ENCODE measurements at places on chromosomes 1 and 21.
A peak's percentile ranks its signal among the peaks of the same experiment; 100 is the strongest.

GRCh38 chr1:169474302-169474995 is 11.3 kb downstream of the SLC19A2 start:
- no peak for DNase-seq

DNA sequence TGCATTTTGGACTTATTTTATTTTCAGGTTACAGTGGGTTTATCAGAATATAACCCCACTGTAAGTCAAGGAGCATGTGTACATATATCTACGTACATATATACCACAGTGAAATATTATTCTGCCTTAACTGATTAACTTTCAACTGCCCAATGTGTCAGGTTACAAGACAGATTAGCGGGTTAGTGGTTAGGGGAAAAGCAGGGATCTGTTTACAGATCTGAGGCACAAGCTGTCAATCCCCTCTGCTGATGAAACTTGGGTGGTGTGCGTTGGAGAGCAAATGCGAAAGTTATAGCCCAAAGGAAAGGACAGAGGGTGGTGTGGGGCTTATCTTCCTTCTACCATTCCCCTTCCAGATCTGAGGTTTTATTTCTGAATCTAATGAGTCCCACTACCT is 238.2 kb upstream of the KCNK2 start:
- DNase-seq: peak; percentile 27

DNA sequence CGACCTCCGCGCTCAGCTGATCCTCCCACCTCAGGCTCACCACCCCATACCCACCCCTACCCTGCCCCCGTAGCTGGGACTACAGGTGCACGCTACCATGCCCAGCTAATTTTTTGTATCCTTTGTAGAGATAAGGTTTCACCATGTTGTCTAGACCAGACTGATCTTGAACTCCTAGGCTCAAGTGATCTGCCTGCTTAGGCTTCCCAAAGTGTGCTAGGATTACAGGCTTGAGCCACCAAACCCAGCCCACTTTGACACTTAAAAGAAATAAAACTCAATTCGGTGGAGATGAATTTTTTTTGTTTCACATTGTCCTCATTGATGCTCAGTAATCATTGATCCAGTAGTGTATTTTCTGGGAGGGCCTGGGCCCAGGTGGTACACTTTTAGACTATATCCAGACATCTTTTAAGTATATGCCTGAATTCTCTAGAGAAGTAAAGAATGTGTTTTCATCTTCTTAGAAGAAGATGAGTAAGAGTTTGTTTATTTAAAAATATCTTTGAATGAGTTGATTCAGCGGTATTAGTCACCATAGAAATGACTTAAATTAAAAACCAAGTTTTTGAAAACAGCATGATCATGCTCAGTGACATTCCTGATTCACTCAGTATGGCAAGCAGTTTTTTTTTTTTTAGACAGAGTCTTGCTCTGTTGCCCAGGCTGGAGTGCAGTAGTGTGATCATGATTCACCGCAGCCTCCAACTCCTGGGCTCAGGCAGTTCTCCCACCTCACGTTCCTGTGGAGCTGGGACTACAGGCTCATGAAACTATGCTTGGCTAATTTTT is 57.8 kb downstream of the EPB41 start:
- no peak for DNase-seq

- DNase-seq: no peak
These were observed 2.6 kb upstream of the PYCR2 start for GRCh38 chr1:225926551-225927113.

DNA sequence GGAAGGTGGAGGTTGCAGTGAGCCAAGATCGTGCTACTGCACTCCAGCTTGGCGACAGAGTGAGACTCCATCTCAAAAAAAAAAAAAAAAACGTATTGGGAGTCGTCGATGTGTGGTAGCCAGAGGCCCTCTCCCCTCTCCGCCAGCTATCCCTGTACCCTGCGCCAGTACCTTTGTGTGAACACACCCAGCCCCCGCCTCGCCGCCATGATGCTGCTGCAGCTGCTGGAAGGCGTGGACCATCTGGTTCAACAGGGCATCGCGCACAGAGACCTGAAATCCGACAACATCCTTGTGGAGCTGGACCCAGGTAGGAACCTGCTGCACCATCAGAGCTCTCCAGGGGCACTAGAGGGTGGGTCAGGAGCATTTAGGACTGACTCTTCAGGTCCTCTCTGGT is 12.2 kb downstream of the PINK1 start:
- DNase-seq: no peak

DNA sequence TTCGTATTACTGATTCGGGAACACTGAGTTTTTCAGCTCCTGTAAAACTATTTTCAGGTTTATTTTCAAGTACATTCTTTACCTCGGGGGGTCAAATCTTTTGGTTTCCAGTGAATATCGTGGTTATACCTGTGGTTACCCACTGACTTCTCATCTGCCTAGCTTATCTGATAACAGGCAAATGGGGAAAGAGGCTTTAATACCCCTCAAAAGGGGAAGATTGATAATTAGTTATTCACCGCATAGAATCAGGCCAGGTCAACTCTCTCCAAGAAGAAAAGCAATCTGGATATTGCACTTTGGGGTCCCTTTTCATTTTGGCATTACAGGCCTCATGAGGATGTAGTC is 23.0 kb downstream of the RUNX1 start:
- no peak for DNase-seq

DNA sequence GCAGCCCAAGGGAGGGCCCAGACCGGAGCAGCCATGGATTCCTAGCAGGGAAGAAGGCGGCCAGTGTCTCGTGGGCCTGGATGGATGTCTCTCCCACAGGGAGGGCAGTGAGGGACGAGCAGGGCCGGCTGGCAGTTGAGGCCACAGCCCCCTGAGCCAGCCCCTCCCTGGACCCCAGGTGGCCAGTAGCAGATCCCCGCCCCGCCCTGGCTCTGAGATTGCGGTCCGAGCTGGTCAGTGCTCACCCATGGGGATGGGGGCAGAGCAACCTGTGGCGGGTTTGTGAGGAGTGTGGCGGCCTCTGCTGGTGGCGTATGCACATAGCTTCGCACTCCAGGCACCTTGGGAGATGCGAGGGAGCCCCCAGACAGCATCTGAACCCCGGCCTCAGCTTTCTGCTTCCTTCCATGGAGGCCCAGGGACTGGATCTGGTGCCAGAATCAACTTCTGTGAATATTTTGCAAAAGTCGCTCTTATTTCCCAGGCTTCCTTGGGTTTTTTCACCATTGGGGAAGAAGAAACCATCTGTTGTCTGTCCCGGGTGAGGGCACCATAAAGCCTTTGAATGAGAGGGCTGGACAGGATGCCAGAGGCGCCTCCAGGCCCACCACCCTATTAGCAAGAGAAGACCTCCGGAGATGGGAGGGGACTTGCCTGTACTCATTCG is 8.4 kb upstream of the KCNN3 start:
- DNase-seq: peak; percentile 12

DNA sequence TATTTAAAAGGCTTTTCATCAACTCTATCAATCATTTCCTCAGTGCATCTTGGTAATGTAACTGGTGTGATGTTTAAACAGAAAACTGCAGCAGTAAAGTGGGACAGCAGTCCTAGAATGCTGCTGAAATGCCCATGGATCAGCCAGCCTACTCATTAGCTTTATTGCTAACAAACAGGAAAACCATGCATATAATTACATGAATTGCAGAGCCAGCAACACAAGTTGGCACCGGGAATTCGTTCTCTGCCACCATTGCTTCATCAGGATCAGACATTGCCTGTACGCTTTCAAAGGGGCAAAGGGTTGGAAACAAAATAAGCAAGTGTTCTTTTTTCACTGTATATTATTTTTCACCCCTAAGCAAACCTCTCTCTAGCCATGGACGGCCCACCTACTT is 276.2 kb upstream of the LRRC7 start:
- no peak for DNase-seq

DNA sequence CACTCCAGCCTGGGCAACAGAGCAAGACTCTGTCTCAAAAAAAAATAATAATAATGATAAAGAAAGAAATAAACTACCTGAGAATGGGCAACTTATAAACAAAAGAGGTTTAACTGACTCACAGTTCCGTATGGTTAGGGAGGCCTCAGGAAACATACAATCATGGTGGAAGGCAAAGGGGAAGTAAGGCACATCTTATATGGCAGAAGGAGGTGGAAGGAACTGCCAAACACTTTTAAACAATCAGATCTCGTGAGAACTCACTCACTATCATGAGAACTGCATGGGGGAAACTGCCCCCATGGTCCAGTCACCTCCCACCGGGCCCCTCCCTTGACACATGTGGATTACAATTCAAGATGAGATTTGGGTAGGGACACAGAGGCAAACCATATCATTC is 6.3 kb upstream of the EGLN1 start:
- DNase-seq: no peak

DNA sequence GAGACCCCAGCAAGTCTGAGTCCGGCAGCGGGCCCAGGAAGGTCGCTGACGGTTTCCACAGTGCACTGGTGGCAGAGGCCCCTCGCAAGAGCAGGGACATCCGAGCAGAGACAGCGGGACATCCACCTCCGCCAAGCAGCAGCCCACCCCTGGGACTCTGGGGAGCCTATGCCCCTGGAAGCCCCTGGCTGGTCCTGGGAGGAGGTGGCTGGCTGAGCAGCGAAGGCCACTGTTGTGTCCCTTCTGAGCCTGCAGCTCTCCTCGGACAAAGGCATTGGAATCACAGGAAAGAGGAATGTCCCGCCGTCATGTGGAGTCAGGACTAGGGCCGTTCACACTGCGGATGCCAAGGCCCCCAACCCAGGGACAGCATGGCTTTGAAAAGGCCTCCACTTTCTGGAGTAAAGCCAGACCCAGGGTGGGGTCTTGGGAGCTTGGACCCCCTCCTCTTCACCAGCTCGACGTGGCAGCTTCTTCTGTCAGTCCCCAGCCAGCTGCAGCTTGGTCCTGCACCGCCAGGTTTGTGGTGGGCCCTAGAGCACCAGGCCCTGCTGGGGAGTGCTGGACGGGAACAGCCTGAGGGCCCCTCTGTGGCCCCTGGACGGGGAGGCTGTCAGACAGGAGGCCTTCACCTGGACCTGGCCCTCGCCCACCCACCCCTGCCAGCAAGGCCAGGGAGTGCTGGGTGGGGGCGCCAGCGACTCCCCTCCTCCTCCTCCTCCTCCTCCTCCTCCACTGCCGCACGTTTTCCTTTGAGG is 1.4 kb downstream of the MEGF6 start:
- no peak for DNase-seq
